Gastrocnemius medialis (tissue), 4 donors: ENCODE measurements at places on chromosomes 4 and X. TPM values are rescaled to one million over a fixed set of nuclear protein-coding genes. Genes with fewer than 3 reads are reported as not detected.

DNA sequence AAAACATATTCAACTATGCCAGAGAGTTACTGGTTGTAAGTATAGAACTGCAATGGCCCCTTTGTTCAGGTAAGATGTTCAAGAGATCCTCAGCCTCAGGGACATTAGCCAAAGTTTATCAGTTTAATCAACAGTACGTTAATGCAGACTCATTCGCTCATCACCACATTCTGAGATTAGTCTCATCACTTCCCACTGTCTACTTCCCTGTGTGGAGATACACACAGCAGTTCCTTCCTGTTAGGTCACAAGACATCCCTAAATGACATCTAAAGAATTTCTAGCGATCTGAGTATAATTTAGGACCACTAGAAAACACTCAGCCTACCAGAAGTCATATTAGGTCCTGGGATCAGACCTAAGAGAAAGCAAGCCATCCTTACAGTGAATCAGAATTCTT lies 10.4 kb downstream of the SLC10A7 start:
- no peak overlapping the region for H3K4me3 ChIP-seq
- H3K27ac ChIP-seq = no peak overlapping the region
- DNase-seq = no peak
- H3K4me1 ChIP-seq = no peaks in the 10 kb centered on the region

The RIBC1 gene
- not detected for total RNA-seq

The CABS1 gene
- not detected for total RNA-seq

DNA sequence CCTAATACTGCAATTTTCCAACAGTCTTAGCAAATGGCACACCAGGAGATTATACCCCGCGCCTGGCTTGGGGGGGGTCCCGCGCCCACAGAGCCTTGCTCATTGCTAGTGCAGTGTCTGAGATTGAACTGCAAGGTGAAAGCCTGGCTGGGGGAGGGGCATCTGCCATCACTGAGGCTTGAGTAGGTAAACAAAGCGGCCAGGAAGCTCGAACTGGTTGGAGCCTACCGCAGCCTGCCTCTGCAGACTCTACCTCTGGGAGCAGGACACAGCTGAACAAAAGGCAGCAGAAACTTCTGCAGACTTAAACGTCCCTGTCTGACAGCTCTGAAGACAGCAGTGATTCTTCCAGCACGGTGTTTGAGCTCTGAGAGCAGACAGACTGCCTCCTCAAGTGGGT lies 172.8 kb upstream of the NAP1L5 start:
- no peak overlapping the region for H3K4me3 ChIP-seq
- peaks cover 6% of the 10 kb centered on the region for H3K4me1 ChIP-seq
- no peak for DNase-seq
- no peak overlapping the region for H3K27ac ChIP-seq

- no peak overlapping the region for H3K4me3 ChIP-seq
- H3K27me3 ChIP-seq = no peaks in the 10 kb centered on the region
- H3K36me3 ChIP-seq = no peaks in the 10 kb centered on the region
- no peak overlapping the region for H3K27ac ChIP-seq
- no peak for DNase-seq
- H3K4me1 ChIP-seq = peaks cover 21% of the 10 kb centered on the region
Measured at GRCh38 chr4:139709660-139710059, 44.0 kb downstream of the MGST2 start.

GRCh38 chrX:12400218-12400617 lies 261.9 kb downstream of the FRMPD4 start:
- H3K36me3 ChIP-seq = no peaks in the 10 kb centered on the region
- no peak overlapping the region for H3K27ac ChIP-seq
- no peaks in the 10 kb centered on the region for H3K4me1 ChIP-seq
- H3K4me3 ChIP-seq = no peak overlapping the region
- DNase-seq = no peak

- no peak overlapping the region for H3K4me3 ChIP-seq
- no peak overlapping the region for H3K27ac ChIP-seq
- H3K4me1 ChIP-seq = no peaks in the 10 kb centered on the region
- H3K36me3 ChIP-seq = no peaks in the 10 kb centered on the region
- H3K27me3 ChIP-seq = no peaks in the 10 kb centered on the region
Measured at GRCh38 chrX:34586346-34586911, 70.7 kb downstream of the TMEM47 start.

GRCh38 chrX:150897421-150898320 lies 797 bp downstream of the CD99L2 start:
- peak overlapping the region; percentile 60 for H3K4me3 ChIP-seq
- H3K27me3 ChIP-seq = no peaks in the 10 kb centered on the region
- H3K27ac ChIP-seq = peak overlapping the region; percentile 86
